Gastroesophageal sphincter (tissue), 4 donors: ENCODE measurements at places on chromosomes 16 and 17.

GRCh38 chr17:34680151-34680550, 100.8 kb downstream of the TMEM132E start:
- ATAC-seq = no peak

DNA sequence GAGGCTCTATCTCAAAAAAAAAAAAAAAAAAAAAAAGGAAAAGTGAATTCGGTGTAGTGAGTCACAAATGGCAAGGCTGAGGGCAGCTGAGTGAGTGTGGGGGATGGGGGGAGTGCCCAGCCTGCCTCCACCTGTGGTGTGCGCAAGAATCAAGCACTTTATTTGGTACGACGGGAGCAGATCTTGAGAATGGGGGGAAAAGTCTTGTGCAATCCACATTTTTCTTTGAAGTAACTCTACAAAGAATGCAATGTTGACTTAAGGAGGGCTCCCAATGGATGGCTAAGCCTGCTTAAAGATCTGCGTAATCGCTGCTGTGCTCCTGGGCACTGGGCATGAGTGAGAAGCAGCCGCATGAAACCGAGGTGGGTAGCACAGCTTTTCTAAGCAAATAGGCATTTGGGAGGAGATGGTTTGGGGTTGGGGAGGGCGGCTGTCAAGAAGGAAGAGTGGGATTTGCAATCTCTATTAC, 28.2 kb downstream of the ATP2C2 start:
- ATAC-seq = no peak

GRCh38 chr17:33990943-33991706, 264.0 kb upstream of the CCL2 start:
- ATAC-seq = no peak

GRCh38 chr16:67865318-67865717, 7.5 kb upstream of the EDC4 start:
- ATAC-seq = no peak
